ENCODE measurements at places on chromosomes 16 and 17. TPM values are rescaled to one million over a fixed set of nuclear protein-coding genes. Genes with fewer than 3 reads are reported as not detected.

ZP2 gene
- total RNA-seq, result not detected

GTF3C1 gene
- total RNA-seq, result 71.7 TPM

FADS6 gene
- 0.42 TPM for total RNA-seq

GRCh38 chr17:67272312-67273047 is 27.5 kb upstream of the HELZ start:
- no peaks in the 10 kb centered on the region for H3K36me3 ChIP-seq
- no peak overlapping the region for H3K4me3 ChIP-seq
- no peaks in the 10 kb centered on the region for H3K4me1 ChIP-seq

GRCh38 chr16:67155295-67156142 is 4.2 kb downstream of the TRADD start:
- H3K4me1 ChIP-seq, result peaks cover 5% of the 10 kb centered on the region
- no peak overlapping the region for H3K27ac ChIP-seq
- peak; percentile 75 for DNase-seq
- H3K36me3 ChIP-seq, result no peaks in the 10 kb centered on the region
- no peak overlapping the region for H3K4me3 ChIP-seq

AANAT gene
- not detected for total RNA-seq

DNA sequence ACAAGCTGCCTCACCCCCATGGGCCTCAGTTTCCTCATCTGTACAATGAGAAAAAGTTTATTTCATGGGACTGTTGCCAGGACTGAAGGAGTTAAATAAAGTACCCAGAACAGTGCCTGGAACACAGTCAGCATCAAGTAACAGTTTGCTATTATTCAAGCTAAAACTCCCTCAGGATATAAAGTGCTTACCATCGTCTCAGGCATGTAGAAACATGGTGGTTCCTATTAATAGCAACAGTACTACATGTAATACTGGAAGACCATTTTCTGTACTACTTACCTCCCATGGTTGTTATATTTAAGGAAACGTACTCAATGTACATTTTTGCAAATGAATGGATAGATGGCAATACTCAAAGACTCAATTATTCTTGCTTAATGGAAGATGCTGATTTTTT is 93.4 kb downstream of the NCOR1 start:
- no peak overlapping the region for H3K27ac ChIP-seq
- H3K4me3 ChIP-seq, result no peak overlapping the region
- no peaks in the 10 kb centered on the region for H3K36me3 ChIP-seq
- no peaks in the 10 kb centered on the region for H3K27me3 ChIP-seq
- no peaks in the 10 kb centered on the region for H3K4me1 ChIP-seq

CLEC18B gene
- total RNA-seq, result 0.33 TPM

DNA sequence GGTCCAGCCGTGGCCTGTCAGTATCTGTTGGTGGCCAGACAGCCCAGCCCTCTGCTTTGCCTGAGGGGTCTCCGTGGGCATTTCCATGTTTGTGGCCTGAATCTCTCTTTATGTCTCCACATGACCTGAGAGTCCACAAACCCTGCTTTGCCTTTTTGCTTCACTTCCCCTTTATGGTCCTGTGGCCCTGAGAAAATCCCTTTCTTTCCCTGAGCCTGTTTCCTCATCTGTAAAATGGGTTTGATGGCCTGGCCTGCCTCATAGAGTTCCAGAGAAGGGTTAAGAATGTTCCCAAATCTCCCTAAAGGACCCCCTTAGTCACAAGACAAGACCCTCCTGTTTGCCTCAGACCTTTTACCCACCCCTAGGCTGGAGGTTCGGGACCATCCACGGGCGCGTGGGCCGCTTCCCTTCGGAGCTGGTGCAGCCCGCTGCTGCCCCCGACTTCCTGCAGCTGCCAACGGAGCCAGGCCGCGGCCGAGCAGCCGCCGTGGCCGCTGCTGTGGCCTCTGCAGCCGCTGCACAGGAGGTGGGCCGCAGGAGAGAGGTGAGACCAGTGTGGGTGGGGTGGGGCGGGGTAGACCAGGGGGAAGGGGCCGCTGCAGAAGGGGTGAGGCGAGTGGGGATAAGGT is 26.2 kb upstream of the ALKBH5 start:
- peaks cover 4% of the 10 kb centered on the region for H3K4me1 ChIP-seq
- DNase-seq, result no peak
- H3K27me3 ChIP-seq, result no peaks in the 10 kb centered on the region

DNA sequence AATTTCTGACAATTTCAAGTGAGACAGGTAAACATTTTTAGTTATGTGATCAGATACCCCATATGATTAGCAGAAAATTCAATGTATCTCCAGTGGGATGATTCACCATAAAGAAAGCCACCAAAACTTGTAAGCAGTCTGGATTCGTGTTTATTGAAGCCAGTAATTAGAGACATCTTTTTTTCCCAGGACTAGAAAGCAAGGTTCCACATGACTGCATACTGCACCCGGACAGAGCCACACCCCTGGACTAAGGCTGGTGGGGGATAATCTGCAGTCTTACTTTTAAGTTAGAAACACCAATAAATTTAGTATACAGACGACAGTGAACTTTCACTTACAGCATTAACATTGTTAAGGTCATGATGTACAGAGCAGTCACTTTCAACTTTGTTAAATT is 24.2 kb upstream of the CMTM4 start:
- H3K27ac ChIP-seq, result no peak overlapping the region
- peaks cover 3% of the 10 kb centered on the region for H3K4me1 ChIP-seq
- DNase-seq, result no peak
- no peaks in the 10 kb centered on the region for H3K27me3 ChIP-seq
- H3K36me3 ChIP-seq, result no peaks in the 10 kb centered on the region

DNA sequence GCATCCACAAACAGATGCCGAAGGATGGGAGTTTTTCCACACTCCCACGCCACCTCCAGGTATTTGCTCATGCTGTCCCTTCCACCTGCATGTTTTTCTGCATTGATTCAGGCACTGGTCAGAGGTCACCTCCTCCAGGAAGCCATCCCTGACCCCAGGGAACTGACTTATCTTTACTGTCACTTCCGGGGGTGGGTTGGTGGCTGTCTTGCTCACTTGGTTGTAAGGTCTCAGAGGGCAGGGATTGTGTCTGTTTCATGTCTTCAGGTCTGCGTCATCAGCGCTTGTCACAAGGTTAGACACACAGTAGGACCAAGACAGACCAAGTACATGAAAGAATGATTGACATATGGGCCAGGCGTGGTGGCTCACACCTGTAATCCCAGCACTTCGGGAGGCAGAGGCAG is 1.9 kb upstream of the IL4R start:
- H3K4me1 ChIP-seq, result peaks cover 5% of the 10 kb centered on the region
- no peaks in the 10 kb centered on the region for H3K36me3 ChIP-seq
- H3K27ac ChIP-seq, result no peak overlapping the region
- H3K27me3 ChIP-seq, result no peaks in the 10 kb centered on the region

DNA sequence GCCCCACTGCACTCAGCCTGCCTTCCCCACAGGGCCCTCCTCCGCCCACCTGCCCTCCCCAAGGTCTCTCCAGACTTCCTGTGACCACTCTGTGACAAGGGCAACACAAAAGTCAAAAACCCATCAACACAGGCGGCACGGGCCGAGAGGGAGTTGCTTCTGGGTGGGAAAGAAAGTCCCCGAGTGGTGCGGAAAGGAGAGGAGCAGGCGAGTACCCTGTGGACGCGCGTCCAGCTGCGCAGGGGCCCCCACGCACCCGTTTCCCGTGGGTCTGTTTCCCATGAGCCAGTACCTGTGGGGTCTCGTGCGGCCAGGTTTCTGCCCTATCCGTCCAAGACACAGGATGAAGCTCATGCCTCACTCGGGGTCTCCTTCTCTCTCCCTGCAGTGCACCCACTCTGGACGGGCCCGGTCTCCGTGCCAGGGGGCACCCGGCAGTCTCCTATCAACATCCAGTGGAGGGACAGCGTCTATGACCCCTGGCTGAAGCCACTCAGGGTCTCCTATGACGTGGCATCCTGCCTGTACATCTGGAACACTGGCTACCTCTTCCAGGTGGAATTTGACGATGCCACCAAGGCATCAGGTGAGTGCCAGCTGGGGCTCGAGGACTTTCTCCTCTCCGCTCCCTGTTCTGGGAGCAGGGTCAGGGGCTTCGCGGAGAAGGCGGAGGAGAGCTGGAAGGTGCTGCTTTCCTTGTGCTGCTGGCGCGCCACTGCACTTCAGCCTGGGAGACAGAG is 12.2 kb downstream of the CD2BP2 start:
- no peak overlapping the region for H3K27ac ChIP-seq
- H3K4me1 ChIP-seq, result no peaks in the 10 kb centered on the region
- DNase-seq, result no peak
- H3K4me3 ChIP-seq, result no peak overlapping the region
- H3K36me3 ChIP-seq, result no peaks in the 10 kb centered on the region

DNA sequence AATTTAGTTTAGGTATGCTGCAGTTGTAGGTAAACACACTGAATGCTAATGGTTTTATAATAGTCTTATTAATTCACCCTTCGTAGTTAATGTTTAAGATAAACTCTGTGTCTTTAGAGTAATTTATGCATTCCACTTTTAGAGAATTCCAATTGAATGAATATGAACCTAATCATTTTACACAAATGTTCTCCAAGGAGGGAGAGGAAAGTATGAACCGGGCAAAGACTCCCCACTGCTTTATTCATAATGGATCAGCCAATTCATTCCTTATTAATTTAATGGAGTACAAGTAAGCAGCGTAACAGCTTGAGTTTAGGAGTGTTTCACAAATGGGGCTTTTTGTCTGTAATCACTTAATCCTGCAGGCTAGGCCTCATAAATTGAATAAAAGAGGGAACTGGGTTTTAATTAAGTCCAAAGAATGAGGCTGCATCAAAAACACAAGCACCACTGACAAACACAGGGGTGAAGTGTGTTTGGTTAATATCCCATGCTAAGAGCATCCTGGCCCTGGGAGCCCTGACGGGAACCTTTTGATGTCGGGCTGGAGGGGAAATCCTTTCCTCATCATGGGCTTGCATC is 375.7 kb upstream of the DYNLRB2 start:
- H3K4me1 ChIP-seq, result no peaks in the 10 kb centered on the region
- no peak overlapping the region for H3K4me3 ChIP-seq
- H3K27me3 ChIP-seq, result no peaks in the 10 kb centered on the region
- no peaks in the 10 kb centered on the region for H3K36me3 ChIP-seq
- DNase-seq, result no peak

CACNG4 gene
- not detected for total RNA-seq

C17orf113 gene
- 2.1 TPM for total RNA-seq

- no peak overlapping the region for H3K4me3 ChIP-seq
- DNase-seq, result no peak
- no peaks in the 10 kb centered on the region for H3K4me1 ChIP-seq
- H3K27me3 ChIP-seq, result no peaks in the 10 kb centered on the region
- no peaks in the 10 kb centered on the region for H3K36me3 ChIP-seq
- H3K27ac ChIP-seq, result no peak overlapping the region
These were observed 123.7 kb downstream of the SOX9 start for GRCh38 chr17:72244494-72244893.

- no peak overlapping the region for H3K4me3 ChIP-seq
- no peaks in the 10 kb centered on the region for H3K4me1 ChIP-seq
- H3K27me3 ChIP-seq, result no peaks in the 10 kb centered on the region
- H3K27ac ChIP-seq, result no peak overlapping the region
- DNase-seq, result no peak
These were observed 210.1 kb upstream of the HS3ST4 start for GRCh38 chr16:25481636-25482035.

CDR2L gene
- total RNA-seq, result 19.2 TPM

DNA sequence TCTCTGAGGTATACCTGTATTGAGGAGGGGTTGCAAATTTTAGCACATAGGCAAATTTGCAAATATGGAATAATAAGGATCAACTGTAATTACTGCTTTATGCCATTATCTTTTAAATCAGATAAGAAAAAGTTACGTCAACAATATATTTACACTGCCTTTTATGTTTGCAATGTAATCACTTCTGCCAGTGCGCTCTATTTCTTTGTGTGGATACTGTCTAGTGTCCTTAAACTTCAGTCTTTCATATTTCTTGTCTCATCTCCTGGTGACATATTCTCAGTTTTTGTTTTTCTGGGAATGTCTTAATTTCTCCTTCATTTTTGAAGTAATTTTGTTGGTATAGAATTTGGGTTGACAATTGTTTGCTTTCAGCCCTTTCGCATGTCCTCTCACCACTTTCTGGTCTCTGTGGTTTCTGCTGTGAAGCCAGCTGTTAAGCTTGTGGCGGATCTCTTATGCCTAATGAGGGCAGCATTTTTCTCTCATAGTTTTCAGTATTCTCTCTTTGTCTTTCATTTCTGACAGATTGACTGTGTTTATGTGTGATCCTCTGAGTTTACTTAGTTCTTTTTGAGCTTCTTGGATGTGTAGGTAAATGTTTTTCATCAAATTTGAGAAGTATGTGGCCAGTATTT is 37.6 kb upstream of the ABCC11 start:
- H3K4me1 ChIP-seq, result no peaks in the 10 kb centered on the region
- no peak overlapping the region for H3K4me3 ChIP-seq
- no peak overlapping the region for H3K27ac ChIP-seq

- no peak overlapping the region for H3K27ac ChIP-seq
- no peak for DNase-seq
- H3K36me3 ChIP-seq, result no peaks in the 10 kb centered on the region
- H3K4me3 ChIP-seq, result no peak overlapping the region
These were observed 185.3 kb upstream of the CACNG3 start for GRCh38 chr16:24070851-24071250.

GPR179 gene
- 0.15 TPM for total RNA-seq

DNA sequence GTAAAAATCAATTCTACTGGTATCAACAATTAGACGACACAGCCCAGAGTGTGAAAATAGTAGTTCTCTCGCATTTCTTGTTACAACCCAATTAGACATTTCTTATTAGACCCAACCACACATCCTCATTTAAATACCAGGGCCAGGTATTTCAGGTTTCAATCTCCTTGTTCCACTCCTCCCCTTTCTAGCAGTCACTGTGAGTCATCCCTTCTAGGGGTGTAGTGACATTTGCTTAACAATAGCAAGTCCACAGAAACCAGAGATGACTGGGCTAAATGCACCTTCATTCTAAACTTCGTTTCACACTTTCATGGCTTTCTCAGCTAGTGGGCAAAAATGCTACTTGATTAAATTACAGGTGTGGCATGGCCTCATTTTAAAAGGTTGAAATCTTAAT is 116.9 kb upstream of the CACNG3 start:
- no peak overlapping the region for H3K4me3 ChIP-seq
- H3K27me3 ChIP-seq, result no peaks in the 10 kb centered on the region
- no peak overlapping the region for H3K27ac ChIP-seq
- no peaks in the 10 kb centered on the region for H3K36me3 ChIP-seq
- no peaks in the 10 kb centered on the region for H3K4me1 ChIP-seq

USP6 gene
- total RNA-seq, result 2.0 TPM

DNA sequence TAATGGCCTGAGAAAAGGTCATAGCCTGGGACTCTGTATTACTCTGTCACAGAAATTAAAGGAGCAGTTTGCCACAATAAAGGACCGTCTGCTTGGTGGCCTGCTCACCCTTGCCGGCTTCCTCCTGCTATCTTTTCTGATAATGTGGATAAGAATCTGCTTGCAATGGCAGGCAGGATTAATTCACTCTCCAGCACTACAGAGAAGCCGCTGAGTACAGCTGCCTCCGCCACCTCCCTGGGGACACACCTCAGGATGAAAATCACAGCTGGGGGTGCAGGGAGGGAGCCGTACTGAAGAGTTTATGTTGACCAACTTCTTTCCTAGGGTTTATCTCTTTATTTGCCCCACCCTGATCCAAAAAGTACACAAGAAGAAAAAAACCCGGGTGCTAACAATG is 245.9 kb upstream of the RPL38 start:
- H3K36me3 ChIP-seq, result no peaks in the 10 kb centered on the region
- peaks cover under 1% of the 10 kb centered on the region for H3K4me1 ChIP-seq
- H3K27ac ChIP-seq, result no peak overlapping the region
- no peak overlapping the region for H3K4me3 ChIP-seq

TBC1D3G gene
- not detected for total RNA-seq

KRTAP1-1 gene
- not detected for total RNA-seq

TAC4 gene
- total RNA-seq, result not detected
